ENCODE measurements at places on chromosomes 7 and 10.
A peak's percentile ranks its signal among the peaks of the same experiment; 100 is the strongest.

DNA sequence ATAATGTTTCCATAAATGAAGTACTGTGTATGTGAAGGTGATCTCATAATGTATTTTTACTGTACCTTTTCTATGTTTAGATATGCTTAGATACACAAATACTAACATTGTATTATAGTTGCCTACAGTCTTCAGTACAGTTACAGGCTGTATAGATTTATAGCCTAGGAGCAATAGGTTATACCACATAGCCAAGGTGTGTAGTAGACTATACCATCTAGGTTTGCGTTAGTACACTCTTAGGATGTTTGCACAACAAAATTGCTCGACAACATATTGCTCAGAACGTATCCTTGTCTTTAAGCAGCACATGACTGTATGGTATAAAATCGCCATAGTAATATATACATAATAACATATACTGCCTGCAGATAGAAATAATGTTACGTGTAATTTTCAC, 42.9 kb downstream of the WAC start:
- peak; percentile 2 for DNase-seq

DNA sequence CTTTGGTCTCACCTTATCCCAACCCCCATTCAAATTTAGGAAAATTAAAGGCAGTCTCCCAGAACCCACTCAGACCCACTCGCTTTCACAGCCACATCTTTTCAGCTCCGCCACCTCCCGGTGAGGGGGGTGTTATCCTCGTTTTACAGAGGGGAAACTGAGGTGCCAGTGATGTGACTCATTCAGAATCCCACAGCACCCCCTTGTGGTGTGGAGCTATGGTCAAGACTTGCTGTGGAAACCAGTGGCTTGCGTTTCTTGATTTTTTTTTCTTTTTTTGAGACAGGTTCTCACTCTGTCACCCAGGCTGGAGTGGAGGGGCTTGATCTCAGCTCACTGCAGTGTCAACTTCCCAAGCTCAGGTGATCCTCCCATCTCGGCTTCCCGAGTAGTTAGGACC, 27.6 kb downstream of the SLC35G1 start:
- DNase-seq: peak; percentile 15

DNA sequence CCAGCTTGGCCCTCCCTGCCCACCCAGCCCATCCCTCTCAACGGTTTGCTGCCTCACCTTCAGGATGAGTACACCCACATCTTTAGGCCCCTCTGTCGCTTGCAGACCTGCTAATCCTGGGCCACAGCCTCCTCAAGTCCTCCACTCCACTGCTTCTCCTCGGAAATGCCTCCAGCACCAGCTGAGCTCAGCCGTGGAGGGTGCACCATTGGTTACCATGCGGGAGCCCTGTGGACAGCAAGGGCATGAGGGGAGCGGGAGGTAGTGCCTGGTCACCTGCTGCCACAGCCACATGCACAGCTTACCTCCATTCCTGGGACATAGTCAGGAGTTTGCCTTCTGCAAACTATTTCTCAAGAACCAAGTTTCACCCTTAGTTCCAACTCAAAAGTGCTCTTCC, 286.3 kb upstream of the ZMIZ1 start:
- no peak for DNase-seq

GRCh38 chr7:36284456-36285090, 105.1 kb upstream of the ANLN start:
- DNase-seq: no peak

GRCh38 chr10:96238646-96239623, 32.4 kb downstream of the BLNK start:
- no peak for DNase-seq

GRCh38 chr7:69982197-69982596, 383.9 kb downstream of the AUTS2 start:
- no peak for DNase-seq

- DNase-seq: peak; percentile 25
Observed at GRCh38 chr7:26379711-26380110, 88.0 kb downstream of the SNX10 start.

DNA sequence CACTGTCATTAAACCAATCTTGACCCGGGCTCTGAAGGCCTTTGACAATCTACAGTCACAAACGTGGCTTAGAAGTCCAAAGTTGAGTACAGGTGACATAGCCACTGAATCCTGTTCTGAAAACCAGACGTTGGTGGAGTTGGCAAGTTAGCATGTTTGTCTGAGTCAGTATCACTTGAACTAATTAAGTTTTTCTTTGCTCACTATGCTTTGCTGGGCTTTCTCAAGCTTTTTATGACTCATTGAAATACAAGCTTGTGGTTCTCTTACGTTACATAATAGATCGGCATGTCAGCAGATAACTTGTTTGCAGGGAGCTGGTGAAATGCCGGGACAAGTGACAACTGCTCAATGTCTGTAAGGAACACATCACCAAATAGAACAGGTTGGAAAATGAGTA, 53.8 kb downstream of the ARL5B start:
- no peak for DNase-seq

DNA sequence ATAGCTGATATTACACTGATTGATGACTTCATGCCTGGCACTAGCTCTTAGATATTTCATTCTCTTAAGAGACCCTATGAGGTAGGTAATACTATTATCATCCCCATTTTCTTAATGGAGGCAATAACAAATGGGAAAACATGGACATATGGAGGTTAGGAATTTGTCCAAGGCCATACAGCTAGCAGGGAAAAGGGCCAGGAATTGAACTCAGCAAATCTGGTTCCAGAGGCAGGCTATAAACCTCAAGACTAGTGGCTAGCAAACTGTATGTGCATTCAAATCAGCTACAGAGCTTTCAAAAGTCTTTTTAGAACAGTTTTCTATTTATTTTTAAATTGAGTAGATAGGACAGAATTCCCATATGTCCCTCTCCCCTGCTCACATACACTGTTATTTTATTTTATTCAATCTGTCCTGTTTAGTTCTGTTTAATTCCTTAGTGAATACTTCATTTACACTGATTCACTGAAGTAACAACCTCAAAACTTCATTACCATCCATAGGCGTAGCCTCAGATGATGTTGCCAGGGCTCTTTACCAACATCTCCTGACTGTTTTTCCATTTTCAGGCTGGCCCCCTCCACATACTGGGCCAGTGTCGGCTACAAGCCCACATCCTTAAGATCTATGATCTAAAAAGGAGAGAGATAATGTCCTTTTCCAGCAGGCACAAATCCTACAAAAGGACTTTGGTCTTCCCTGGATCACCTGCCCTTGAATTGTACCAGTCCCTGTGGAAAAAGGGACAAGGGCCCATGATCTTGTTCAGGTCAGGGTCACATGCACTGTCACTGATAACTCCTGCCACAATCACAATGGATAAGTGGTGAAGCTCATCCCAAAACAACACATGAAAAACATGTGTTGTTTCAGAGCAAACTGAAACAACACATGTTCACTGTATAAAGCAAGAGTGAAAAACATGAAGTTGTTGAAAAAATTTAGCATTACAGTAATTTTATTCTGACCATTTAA, 15.9 kb downstream of the FAM24B start:
- no peak for DNase-seq

DNA sequence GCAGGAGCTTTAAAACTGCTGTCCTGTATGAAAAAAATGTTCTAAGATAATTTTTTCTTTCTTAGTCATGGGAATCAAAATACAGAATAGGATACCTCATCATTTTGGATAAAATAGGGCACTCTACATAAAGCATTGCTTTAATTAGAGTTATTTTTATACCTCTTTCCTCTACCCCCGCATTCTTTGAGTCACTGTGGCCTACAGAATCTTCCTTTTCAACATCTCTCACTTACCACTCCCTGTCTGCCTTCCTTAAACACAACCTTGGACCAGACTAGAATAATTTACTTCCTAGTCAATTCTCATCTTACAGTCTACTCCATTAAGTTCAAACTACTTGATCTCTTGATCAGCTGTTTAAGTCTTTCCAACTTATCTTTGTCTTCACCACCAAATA, 462.3 kb downstream of the PHTF2 start:
- no peak for DNase-seq

- no peak for DNase-seq
Observed at GRCh38 chr10:97514344-97514743, 15.6 kb downstream of the UBTD1 start.

DNA sequence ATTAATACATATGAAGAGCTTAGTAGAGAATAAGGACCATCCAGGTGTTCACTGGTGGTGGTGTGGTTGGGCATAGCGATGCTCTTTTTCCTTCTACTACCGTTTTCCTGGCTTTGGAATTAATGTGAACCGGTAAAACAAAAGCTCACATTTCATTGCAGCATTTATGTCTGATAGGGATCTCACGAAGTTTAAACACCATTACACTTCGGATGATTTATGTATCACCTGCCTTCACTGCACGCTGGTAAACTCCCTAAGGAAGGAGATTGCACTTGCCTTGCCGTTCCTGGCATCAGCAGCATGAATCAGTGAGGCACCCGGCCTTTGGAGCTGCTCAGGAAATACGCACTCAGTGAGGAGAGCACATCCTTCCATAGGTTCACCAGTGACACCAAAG, 47.5 kb downstream of the WIPF3 start:
- peak; percentile 22 for DNase-seq

GRCh38 chr10:3495281-3495680, 289.7 kb downstream of the KLF6 start:
- no peak for DNase-seq

- DNase-seq: no peak
Observed at GRCh38 chr10:25753776-25754175, 180.3 kb upstream of the MYO3A start.

GRCh38 chr10:66982792-66983474, 57.1 kb downstream of the LRRTM3 start:
- DNase-seq: no peak

All from NCI-H1417 (cell line).